ENCODE measurements at places on chromosomes 5 and 9.

- DNase-seq: no peak
- H3K4me3 ChIP-seq: no peak overlapping the region
- peaks cover 7% of the 10 kb centered on the region for H3K4me1 ChIP-seq
- H3K36me3 ChIP-seq: no peaks in the 10 kb centered on the region
- no peaks in the 10 kb centered on the region for H3K27me3 ChIP-seq
These were observed 166.8 kb downstream of the NNT start for GRCh38 chr5:43769571-43770355.

GRCh38 chr5:35900972-35901695 lies 37.3 kb downstream of the CAPSL start:
- H3K4me3 ChIP-seq: no peak overlapping the region
- H3K36me3 ChIP-seq: peaks cover 17% of the 10 kb centered on the region
- peaks cover 74% of the 10 kb centered on the region for H3K4me1 ChIP-seq
- peak overlapping the region; percentile 83 for H3K27ac ChIP-seq
- no peak for DNase-seq
- H3K27me3 ChIP-seq: no peaks in the 10 kb centered on the region

DNA sequence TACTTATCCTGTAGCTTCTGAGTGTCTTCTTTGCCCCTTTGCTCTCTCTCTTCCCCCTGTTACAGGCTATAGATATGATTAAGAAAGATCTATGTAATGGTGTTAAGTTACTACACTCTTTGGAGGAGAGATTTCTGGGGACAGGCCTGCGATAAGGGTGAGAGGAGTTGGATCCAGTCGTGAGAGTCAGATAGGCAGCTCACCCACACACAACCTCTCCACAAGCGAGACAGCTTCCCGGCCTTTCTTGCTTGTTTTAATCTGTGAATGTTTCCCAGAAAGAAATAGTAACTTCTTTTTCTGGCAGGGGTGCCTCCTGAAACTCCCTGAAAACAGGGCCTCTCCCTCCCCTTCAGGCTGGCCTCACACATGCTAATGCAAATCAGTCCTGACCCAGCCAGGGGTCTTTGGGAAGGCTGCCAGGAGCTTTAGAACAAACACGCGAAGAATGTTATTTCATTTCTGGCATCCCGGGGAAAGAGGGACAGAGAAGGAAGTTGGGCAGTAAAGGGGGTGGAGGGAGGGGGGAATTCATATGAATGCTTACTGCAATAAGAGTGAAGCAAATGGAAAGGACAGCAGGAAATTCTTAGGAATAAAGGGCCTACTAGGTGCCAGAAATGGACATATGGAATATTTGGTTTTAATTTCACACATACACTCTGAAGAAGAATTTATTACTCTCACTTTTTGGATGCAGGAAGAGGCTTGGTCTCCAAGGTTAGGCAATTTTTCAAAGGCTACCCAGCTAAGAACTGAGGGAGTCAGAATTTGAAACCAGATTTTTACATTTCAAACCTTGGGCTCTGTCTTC lies 215.8 kb upstream of the TRIM32 start:
- no peaks in the 10 kb centered on the region for H3K27me3 ChIP-seq
- no peak for DNase-seq
- H3K4me3 ChIP-seq: no peak overlapping the region

- peaks cover 5% of the 10 kb centered on the region for H3K4me1 ChIP-seq
- DNase-seq: no peak
- no peak overlapping the region for H3K27ac ChIP-seq
- no peaks in the 10 kb centered on the region for H3K36me3 ChIP-seq
- no peaks in the 10 kb centered on the region for H3K27me3 ChIP-seq
These were observed 39.8 kb downstream of the SLC35D2 start for GRCh38 chr9:96343515-96344360.

DNA sequence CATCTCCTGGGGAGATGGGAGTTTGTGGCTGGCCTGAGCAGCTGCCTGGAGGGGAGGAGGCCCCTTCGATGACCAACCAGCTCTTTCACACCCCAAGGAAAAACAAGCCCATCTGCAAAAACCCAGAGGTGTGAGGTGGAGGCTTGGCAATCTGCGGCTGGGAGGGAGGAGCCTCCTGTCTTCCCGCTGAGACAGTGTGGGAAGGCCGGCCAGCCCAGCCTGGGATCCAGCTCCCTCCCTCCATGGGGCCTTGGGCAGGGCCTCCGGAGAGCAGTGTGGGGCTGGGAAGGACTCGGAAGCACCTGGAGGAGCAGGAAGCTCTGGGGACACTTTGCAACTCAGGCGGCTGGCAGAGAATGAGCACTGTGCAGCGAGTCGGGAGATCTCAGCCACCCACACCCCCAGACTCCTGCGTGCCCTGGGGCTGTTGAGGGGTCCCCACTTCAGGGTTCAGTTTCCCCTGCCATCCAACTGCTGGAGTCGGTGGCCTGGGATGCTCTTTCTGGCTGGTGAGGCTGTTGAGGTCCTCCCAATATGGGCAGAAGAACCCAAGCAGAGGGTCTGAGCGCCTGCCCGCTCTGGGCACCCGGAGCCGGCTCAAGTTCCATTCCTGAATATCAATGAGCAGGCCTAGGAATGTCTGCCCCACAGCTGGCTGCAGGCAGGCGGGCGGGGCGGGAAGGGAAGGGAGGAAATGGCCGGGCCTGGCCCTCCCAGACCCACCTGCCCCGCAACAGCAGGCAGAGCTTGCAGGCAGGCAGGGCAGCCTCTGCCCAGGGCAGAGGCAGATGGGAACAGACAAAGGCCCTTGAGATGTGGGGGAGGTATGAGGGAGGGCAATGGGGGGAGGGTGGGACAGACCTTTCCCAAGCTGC lies 101.1 kb downstream of the FGF18 start:
- no peaks in the 10 kb centered on the region for H3K4me1 ChIP-seq
- no peak overlapping the region for H3K27ac ChIP-seq
- no peak overlapping the region for H3K4me3 ChIP-seq
- H3K27me3 ChIP-seq: no peaks in the 10 kb centered on the region

- no peaks in the 10 kb centered on the region for H3K27me3 ChIP-seq
- H3K27ac ChIP-seq: peak overlapping the region; percentile 88
These were observed 3.2 kb downstream of the RAB24 start for GRCh38 chr5:177300236-177300880.

GRCh38 chr9:94802793-94803192 lies 76.3 kb downstream of the AOPEP start:
- no peak for DNase-seq
- H3K4me1 ChIP-seq: peaks cover 22% of the 10 kb centered on the region
- H3K27ac ChIP-seq: no peak overlapping the region
- no peak overlapping the region for H3K4me3 ChIP-seq
- peaks cover 17% of the 10 kb centered on the region for H3K36me3 ChIP-seq

DNA sequence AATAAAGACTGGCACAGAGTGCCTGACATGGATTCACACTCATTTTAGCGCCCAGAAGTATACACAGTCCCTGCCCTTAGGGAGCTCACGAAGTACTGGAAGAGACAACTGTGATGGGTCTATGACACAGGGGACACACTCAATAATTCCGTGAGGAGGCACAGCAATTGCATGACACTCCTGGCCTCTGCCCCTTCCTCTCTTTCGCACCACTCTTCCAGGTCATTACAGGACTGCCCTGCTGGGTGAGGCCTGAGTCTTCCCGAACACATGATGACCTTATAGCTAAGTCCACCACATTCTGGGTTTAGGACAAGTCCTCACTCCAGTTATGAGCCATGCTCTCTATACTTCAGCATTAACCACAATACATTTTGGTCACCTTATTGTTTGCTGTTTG lies 134.7 kb downstream of the GNA14 start:
- no peaks in the 10 kb centered on the region for H3K36me3 ChIP-seq
- no peak for DNase-seq
- no peak overlapping the region for H3K27ac ChIP-seq
- peaks cover 2% of the 10 kb centered on the region for H3K4me1 ChIP-seq
